Kidney glomerular epithelial cell (primary cell): ENCODE measurements at places on chromosomes 16 and 17.
A peak's percentile ranks its signal among the peaks of the same experiment; 100 is the strongest.

DNA sequence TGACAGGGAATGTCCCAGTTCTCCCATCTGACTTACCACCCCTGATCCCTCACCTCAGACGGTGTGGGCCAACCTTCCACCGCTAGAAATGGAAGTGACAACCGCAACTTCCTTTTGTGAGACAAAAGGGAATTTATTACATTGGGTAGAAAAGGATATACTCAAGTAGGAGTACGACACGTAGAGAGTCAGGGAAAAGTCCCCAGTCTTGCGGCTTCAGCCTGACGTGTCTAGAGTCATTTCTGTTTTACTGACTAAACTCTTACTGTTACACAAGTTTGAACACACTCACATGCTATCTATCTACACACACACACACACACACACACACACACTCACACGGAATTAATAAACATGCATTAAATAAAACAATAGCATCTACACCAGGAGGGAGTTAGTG lies 178.9 kb downstream of the COPRS start:
- DNase-seq, result no peak

DNA sequence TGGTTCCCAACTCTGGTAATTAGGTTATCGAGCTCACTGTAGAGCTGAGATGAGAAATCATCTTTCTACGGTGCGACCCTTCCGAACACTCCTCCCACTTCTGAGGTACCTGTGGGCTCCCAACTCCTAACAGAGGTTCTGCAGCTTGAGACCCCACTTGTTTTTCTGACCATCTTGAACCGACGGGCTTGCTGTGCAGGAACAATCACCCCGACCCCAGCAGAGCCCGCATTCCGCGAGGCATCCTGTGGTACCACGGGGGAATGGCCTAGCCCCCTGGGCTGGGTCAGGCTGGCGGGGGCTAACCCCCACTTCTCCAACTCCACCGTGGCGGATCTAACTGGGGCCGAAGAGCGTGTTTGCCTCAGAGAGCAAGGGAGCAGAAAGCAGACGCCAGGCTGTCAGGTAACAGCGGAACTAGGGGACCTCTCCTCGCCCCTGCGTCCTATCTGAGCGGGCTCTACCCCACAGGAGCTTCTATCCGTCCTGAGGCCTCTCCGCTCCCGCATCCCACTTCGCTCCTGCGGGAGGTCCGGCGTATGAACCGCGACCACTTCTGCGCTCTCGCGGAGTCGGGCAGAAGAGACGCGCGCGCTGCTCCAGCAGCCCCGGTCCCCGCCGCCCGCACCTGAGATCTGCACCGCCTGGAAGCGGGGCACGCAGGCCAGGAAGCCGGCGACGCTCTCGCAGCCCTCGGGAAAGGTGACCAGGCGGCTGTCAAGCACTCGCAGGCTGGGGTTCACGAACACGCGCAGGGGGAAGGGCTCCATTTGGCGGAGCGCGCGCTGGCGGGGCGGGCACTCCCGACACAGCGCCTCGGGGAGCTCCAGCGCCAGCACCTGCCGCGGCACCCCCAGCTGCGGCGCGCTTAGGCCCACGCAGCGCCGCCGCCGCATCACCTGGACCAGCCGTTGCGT lies 761 bp downstream of the PDF start:
- no peak for DNase-seq

GRCh38 chr17:78019367-78019975 lies 61.0 kb downstream of the TNRC6C start:
- DNase-seq, result peak; percentile 38

- DNase-seq, result no peak
Measured at GRCh38 chr17:63841350-63842172, 924 bp downstream of the SMARCD2 start.

DNA sequence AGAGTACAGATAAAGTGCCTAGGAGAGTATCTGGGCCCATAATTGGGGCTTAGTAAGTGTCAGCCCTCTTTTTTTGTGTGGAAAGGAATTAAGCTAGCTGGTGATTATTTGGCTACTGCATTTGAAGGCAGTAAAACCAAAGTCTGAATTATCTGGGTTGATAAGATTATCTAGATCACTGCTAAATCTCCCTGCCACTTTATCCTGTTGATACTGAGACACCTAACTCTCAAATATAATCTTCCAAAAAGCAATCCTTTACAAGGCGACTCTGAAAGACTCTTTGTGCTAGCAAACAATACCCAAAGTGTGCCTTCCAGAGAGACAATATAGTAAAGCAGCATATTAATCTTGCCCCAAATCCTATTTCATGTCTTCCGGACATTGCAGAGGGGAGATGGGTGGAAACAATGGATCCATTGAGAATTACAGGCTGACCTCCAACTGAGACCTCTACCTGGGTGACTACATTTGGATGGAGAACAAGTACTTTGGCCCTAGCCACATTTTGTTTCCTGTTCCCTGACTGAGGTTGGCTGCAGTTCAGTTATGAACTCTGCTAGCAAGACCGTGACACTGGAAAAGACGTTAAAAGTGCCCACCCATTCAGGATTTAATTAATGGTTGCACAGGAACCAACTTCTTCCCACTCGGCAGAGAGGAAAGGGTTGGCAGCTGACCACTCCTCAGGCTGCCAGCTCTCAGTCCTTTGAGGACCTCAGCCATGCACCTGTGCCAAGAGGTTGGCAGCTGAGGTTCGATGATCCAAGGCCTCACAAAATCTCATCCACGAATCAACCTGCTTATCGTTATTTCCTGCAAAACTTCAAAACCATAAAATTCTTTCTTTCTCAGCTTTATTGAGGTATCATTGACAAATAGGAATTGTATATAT lies 72.6 kb downstream of the SYCE1L start:
- DNase-seq, result no peak

- DNase-seq, result no peak
Measured at GRCh38 chr17:45088741-45089140, 27.6 kb downstream of the NMT1 start.

DNA sequence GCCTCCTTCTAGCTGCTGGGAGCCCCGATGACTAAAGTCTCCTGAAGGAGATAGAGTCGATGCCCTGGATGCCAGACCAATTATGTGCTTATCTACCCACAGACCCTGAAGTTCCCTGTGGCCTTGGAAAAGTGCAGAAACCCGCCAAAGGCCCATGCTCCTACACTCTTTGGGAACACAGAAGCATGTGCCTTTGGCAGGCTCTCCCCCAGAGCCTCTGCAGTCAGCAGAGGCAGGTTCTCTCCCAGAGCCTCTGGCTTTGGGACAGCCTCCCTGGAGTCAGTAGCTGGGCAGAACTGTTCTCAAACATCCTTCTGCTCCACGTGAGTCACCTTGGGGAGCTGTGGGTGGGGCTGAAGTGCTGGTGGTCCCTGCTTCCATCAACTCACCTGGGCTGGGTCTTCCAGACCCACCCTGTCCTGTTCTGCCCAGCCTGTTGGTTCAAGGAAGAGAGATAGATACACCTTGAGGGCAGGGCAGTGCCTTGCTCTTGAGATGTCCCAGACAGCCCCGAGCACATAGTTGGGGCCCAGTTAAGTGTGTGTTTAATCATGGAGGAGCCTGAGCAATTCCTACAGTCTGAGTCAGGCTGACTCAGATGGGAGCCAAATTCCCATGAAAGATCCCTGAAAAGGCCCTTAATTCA lies 3.2 kb upstream of the CDK5RAP3 start:
- peak; percentile 22 for DNase-seq

DNA sequence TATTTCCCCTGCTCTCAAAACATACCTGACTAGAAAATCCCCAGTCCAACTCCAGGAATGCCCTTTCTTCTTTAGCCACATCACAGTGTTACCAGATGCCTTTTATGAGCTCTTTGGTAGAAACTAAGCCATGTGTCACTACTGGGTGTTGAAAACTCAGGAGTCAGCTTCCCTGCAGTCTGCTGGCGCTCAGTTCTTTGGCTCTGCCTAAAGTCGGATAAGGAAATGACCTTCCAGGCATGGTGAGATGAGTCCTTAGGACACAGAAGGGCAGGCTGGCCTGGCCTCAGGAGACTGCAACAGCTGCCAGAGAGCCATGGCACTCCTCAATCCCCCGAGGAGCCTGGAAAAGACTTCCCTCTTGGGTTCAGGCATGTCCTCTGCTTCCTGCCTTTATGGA lies 89.1 kb downstream of the CDH13 start:
- no peak for DNase-seq

- DNase-seq, result no peak
Measured at GRCh38 chr16:74079232-74079586, 217.4 kb upstream of the PSMD7 start.

- DNase-seq, result no peak
Measured at GRCh38 chr17:73691321-73691766, 47.1 kb upstream of the SDK2 start.

GRCh38 chr16:896261-897199 lies 74.3 kb downstream of the LMF1 start:
- DNase-seq, result no peak

DNA sequence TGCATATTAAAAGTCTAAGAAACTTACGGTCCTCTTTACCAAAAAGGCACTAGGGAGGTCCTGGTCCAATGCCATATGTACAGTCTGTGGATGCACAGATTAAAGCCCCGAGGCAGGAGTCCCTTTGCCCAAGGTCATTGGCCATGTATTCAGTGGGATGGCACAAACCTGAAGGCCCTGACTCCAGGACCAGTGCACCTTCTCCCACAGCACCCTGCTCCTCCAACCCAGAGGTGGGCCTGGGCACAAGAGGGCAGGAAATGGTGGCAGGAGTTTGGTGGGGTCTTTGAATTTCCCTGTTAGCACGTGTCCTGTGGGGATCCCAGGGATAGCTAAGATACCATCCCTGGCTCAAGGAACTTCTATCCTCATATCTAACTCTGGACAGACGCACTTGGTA lies 28.5 kb downstream of the TLE7 start:
- no peak for DNase-seq

DNA sequence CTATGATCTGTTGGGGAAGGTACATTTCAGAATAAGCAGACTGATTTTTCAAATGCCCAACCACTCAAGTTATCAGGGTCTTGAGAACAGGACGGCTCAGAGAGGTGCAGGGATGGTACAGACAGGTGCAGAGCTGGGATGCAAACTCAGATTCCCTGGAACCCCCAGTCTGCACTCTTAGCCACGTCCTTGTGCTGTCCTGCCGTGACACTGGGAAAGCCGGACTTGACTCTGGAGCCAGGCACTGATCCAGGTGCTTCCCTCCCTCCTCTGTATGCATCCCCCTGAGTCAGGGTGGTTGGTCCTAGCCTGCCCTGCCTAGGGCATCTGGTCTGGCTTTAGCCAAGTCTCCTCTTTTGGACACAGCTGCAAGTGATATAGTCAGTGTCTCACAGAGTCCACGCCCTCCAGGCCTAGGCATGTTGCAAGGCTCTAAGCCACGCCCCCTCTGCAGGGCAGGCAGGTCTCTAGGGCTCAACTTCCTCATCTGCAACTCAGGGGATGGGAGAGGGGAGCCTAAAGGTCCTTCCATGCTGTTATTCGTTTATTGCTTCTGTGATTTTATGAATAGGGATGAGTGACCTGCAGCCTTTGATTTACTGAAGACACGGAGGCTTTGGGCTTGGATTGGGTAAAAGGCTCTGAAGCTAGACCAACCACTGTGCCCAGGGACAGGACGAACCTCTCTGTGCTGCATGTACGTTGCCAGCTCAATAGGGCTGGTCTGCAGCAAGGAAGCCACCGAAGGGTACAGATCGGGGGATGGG lies 97.3 kb downstream of the SDK2 start:
- DNase-seq, result no peak

DNA sequence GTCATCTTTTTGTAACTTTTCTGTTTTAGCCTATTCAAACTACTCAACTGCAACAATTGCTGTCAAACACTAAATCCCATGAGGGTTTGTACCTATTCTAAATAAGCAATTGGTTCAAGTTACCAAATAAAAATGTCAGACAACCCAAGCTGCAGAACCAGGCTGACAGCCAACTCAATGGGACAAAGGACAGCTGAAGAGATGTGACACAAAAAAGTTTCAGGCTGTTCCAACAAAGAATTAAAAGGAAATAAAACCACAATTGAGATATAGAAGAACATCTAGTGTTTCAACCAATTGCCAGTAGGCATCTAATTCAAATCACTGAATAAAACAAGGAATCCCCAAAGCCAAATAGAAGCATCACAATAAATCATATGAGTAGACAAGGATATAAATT lies 49.3 kb downstream of the GRB7 start:
- no peak for DNase-seq

GRCh38 chr16:57091200-57091974 lies 996 bp upstream of the CPNE2 start:
- peak; percentile 50 for DNase-seq

DNA sequence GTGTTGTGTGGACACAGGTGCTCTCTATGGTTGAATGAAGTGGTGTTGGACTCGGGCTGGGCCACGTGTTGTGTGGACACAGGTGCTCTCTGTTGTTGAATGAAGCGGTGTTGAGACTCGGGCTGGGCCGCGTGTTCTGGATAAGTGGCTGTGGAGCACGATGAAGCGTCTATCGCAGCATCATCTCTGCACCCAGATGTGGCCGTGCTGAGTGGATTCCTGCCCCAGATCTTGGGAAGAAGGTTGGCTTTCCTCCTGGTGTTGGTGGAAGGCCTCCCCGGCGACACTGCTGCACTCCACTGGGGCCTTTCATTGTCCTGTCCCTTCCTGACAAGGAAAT lies 69.1 kb downstream of the RPTOR start:
- DNase-seq, result no peak

- no peak for DNase-seq
Measured at GRCh38 chr17:29158096-29158487, 22.1 kb downstream of the MYO18A start.

DNA sequence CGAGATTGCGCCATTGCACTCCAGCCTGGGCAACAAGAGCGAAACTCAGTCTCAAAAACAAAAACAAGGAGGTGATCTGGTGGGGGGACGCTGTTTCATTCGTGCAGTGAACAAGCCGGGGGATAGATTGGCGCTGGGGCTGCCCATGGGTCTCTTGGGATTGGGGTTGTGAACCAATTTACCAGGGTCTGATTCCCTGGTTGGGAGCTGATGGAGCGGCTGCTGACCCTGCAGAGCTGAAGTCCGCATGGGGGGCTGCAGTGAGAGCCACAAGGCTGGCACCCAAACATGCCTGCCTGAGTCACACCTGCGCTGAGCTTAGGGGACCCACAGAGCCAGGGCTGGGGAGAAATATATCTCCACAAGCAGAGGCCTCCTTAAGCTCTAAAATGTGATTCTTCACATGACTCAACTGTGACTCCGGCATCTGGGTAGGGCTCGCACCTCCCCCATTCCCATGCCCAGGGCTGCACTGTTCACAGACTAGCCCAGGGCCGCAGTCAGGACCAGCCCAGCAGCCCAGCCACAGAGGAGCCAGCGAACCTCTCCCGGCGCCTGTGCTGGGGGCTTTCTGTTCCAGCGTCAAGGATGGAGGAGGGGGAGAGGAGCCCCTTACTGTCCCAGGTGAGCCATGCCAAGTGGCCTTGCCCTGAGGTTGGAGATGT lies 5.0 kb downstream of the TSPAN10 start:
- no peak for DNase-seq
